ENCODE measurements at places on chromosomes 1 and 21.
A peak's percentile ranks its signal among the peaks of the same experiment; 100 is the strongest.

DNA sequence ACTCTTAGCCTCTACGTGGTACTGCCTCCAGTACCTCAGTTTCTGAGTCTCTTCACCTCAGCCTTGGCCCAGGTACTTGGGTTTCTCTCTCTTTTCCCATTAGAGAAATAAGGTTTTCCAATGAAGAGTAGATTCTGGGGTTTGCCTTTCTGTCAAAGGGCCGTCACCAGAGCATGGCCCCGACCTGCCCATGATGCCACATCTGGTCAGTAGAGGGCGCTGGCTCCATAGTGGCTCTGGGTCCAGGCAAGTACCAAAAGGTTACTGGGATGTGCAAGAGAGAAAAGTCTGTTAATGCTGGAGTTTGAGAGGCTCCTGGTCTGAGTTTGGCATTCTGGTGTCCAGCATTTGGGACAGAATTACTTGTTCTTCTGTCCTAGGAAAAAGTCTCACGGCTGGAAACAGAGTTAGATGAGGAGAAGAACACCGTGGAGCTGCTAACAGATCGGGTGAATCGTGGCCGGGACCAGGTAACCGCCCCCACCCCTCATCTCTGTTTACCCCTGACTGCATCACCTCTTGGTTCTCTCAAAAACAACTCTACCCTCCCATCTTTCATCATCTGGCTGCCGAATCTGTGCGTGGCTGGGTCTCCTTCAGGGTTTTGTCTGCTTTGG is 5.3 kb upstream of the TUFT1 start:
- peak; percentile 56 for DNase-seq

- DNase-seq = no peak
Observed at GRCh38 chr1:99264201-99265021, at the start of gene PLPPR4. TSS of gene PLPPR4 (plus strand) at chr1:99264492. CDS start at chr1:99264594, 102 bp downstream.

DNA sequence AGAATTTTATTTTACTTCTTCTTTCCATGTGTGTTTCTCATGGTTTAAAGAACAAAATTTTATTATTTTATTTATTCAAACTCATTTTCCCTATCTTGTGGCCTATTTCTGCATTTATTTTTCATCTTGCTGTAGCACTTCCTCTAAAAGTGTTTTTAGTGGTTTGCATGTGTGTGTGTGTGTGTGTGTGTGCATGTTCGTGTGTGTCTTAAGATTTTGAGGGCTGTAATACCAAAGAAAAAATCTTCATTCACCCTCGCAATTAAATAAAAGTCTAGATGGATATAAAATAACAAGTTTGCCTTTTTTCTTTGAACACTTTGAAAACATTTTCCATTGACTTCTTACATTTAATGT is 24.6 kb upstream of the FCRL3 start:
- DNase-seq = no peak

DNA sequence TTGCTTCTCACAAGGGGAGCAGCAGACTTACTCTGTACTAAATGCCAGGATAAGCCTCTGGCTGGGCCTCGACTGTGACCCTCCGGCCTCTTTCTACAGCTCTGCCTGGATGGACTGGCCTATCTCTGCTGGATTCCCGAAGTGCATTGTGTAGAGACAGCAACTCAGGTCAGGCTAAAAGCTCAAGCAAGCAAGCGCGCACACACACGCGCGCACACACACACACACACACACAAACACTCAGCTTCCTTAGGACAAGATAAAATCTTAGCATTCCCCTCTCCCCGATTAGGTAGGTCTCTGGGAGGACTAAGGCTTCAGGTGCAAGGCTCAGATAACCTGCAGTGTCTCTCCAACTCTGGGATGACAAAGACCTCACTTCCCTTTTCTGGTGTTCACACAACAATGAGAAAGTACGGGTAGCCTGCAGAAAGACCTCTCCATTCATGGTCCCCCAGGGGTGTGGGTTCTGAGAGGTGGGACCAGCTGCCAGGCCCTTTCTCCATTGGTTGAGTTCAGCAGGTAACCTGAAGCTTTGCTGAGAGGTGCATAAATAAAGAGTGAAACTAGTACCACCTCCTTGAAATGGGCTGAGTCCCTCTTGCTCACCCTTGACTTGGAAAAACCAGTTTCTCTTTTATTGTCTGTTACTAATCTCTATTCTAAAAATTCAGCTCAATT is 155.1 kb upstream of the CAMK1G start:
- DNase-seq = no peak

- DNase-seq = no peak
Observed at GRCh38 chr1:89913353-89914095, 81.4 kb upstream of the ZNF326 start.

DNA sequence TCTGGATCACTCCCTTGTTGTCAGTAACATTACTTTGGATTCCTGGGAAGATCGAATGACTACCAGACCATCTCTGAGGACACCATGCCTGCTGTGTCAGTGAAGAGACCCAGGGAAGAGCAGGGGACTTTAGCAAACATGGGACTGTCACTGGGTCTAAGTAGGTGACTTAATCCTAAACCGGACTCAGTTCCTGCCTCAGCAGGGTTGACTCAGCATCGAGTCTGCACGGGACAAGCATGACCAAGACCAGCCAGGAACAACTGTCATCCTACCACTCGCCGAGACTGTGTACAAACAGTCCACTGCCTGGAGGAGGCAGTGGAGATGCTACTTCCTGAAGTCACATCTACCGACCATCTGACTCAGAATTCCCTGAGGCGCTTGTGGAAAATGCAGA is 53.2 kb upstream of the RAB4A start:
- no peak for DNase-seq

DNA sequence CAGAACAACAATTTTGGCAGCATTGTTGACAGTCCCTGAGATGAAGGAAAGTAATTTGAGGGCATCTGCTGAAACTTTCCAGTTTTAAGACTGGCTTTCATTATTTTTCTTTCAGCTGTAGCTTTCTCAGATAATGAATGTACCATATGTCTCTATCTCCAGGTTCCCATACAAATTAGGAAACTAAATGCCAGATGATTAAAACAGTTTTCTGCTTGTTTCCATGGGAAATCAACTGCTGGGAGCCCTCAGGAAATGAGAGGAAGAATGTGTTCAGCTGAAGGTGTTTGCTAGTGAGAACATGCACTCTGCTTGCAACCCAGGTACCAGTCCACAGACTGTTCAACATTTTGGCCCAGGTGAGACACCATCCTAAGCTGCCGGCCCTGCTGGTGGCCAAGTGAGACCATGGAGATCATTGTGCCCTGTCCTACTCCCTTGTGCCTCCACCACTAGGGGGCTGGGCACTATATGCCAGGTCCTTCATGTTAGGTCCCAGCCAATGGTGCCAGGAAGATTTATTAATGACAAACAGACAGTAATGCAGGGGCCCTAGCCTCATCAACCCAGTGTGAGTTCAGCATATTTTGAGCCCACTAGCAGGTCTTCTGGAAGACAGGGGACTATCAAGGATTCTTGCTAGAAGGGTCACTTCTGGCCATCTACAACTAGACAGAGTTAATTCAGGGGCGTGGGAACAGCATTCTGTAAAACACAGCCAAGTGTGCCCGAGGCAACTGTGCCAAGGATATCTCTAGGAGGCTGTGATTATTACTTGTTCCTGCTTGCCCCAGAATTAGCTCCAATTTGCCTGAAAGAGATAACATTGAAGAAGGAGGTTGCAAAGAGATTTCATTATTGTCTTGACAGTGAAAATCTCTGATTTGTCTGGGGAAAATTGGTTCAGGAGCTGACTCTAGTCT is 17.0 kb upstream of the LRRC8C start:
- DNase-seq = no peak

GRCh38 chr1:179753061-179753460 is 10.0 kb downstream of the FAM163A start:
- no peak for DNase-seq

GRCh38 chr1:8014381-8014988 is 11.6 kb downstream of the ERRFI1 start:
- no peak for DNase-seq

DNA sequence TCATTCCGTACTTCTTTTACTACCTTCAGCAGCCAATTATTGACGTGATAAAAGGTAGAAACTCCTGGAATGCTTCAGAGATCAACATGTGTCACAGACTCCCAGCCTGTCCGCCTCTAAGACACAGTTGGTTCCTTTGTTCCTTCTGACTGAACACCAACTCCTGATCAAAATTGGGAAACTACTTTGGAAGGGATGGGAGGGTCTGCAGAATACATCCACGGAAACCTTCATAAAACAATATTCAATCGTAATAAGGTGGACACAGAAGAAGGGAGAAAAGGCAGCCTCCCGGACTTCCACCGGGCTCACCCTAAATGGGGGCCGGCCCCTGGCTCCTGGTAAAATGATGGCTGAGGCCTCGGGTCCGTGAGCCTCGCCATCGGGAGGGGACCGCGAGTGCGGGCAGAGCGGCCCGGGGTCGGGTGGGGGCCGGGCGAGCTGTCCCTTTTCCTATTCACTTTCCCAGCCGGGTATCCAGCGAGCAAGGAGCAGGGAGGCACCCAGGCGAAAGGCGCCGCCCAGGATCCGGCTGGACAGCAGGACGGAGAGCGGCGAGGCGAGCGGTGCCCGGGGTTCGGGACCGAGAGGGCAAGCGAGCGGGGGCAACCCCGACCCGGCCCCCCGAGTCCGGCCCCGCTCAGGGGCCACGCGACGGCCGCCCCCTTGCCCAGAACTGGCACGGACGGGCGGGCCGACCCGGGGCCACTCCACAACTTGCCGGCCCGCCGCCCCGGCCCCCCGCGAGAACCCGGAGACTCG is 805 bp downstream of the NRIP1 start:
- DNase-seq = no peak

DNA sequence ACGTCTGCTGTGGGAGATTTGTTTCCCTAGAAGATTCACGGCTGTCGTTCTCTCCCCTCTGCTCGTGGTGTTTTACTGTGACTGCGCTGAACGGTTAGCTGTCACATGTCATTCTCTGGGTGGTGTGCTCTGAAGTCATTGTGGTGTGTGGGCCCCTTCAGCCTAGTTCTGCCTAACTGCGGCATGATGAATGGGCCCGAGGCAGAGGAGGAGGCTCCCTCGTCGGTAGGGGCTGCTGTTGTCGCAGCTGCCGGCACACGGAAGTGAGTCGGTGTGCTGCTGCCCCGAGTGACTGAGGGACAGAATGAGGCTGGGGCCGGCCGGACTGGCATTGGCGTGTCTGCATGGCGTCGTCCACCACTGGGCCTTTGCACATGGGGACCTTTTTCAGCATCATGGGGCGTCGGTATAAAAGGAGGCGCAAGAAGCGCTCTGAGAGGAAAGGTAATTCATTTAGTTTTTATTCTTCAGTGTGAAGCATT is 77.9 kb downstream of the ADARB1 start:
- DNase-seq = peak; percentile 25

- no peak for DNase-seq
Observed at GRCh38 chr1:21337928-21338572, 47.8 kb upstream of the ECE1 start.

- DNase-seq = no peak
Observed at GRCh38 chr21:42986125-42986783, 11.9 kb downstream of the PKNOX1 start.

DNA sequence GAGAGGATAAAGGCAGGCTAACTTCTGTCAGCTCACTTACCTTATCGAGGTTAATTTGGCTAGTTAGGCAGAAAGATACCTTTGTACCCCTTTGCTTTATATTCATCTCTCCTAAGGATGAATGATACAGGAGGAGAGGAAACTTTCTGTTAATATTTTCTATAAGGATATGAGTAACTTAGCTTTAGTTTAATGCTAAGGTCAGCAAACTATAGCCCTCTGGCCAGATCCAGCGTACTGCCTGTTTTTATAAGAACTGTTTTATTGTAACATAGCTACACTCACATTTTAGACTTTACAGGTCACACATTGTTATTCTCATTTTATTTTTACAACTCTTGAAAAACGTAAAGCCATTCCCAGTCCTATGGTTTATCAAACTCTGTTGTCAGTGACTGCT is 18.1 kb downstream of the DHX9 start:
- no peak for DNase-seq

GRCh38 chr1:54474310-54475251 is 68.4 kb upstream of the SSBP3 start:
- no peak for DNase-seq

GRCh38 chr1:168148916-168149315 is 12.2 kb upstream of the GPR161 start:
- no peak for DNase-seq

- no peak for DNase-seq
Observed at GRCh38 chr1:89705901-89706699, 73.2 kb downstream of the LRRC8C start.

- no peak for DNase-seq
Observed at GRCh38 chr1:172764378-172764777, 105.5 kb downstream of the FASLG start.

- DNase-seq = no peak
Observed at GRCh38 chr1:223524930-223525451, 131.8 kb downstream of the CCDC185 start.

GRCh38 chr1:53111073-53111556 is 31.3 kb downstream of the SLC1A7 start:
- no peak for DNase-seq

DNA sequence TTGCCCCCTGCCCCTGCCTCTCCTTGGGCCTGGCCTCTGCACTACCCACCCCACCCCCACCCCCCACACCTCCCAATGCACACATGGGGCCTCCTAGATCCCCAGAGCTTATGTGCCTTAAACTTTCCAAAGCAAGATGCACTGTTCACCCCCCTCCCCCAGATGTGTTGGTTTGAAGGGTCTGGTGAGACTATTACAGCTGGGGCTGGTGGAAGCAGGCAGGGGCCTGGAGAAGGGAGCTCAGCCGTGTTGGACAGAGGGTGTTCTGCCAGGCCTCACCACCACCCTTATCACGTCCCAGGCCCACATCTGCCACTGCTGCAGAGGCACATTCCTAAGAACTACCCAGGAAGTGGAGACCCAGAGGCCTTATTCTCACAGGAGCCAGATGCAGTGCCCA is 18.3 kb upstream of the RSPO1 start:
- DNase-seq = no peak

GRCh38 chr1:160997323-160998038 is 23.5 kb downstream of the F11R start:
- peak; percentile 18 for DNase-seq

GRCh38 chr1:104636581-104636980 is 886.9 kb downstream of the AMY1C start:
- DNase-seq = no peak

Measured in activated CD4-positive, CD25-positive, alpha-beta regulatory T cell treated with anti-CD3 and anti-CD28 coated beads, Interleukin-2, amount 50 U/mL, for 16 hours (primary cell).